CD4-positive, alpha-beta T cell treated with Interleukin-2 at 100 ng/mL for 4 hours (primary cell): ENCODE measurements at places on chromosomes 7 and 10.

DNA sequence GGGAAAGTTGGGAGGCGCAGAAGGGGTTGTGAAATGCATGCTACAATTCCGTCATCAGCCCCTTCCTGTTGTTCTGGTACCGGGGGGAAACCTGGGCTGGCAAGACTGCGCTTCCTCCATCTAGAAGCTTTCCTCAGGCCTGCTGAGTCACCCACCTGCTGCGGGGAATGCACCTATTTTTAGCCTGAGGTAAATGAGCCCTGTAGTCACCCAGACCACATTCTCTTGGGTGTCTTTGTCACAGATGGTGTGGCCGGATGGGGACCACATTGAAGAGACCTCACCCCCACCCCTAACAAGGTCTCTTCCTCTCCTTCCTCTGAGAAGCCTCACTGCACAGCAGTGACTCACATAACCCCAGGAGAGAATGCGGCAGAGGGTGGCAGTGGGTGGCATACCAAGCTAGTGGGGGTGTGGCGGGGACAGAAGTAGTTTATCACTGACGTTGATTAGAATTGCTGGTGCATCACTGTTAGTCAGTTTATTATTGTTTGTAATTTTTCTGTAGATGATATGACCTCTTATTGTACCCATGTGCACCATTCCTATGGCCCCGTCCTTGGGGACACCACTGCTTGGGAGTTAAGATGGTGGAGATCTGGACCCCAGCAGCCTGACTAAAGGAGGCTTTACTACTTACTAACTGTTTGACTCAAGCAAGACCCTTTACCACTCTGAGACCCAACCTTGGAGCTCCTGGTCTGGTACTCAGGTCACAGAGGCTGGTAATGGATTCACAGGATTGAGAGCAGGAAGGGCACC lies 83.0 kb upstream of the DUSP5 start:
- peak; percentile 96 for DNase-seq

DNA sequence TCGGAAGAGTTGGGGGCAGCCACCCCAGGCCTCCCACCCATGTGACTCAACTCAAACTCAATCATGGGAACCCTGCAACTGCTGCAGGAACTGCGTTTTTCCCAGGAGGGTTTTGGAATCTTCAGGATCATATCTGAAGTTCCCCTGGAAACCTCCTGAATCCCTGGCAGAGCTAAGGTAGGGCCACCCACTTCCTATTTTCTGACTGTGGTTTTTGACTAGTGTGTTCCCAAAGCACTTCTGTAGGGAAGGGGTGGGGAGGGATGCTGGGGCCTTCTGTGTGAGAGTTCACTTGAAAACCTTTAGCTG lies 127.6 kb upstream of the UNC5B start:
- no peak for DNase-seq

DNA sequence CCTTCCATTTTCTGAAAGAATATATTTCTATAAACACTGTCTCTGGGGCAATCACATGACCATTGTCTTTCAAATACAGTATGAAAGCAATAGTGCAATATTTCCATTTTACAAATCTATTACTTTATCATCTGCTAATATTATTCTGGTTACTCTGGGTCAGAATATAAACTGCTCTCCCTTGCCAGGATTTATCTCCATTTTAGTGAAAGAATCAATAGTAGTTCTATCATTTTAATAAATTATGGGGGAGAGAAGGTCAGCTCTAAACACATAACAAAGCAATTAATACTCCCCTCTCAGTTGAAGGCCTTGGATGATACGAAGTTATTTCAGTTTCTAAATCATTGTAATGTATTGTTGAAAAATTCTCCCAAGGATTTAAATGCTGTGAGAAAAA lies 608.3 kb downstream of the MAGI2 start:
- no peak for DNase-seq

DNA sequence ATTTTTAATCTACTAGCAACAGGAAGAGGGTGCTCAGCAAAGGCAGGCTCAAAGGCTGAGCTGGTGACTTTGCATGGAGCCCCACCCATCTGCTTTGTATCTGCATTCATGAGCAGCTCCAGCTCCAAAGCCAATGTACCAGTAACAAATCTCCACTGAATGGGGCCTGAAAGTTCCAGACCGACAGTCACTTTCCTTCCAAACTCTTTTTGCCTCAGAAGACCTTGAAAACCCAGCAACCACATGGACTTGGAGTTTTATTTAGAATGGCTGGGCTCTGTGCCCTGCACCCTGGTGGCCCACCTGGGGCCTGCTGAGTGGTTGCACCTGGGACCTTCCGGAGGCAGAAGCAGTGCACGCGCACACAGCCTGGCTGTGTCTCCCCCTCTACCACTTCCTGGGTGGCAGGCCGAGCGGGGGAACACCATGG lies 195.0 kb upstream of the PLXNA4 start:
- peak; percentile 28 for DNase-seq

DNA sequence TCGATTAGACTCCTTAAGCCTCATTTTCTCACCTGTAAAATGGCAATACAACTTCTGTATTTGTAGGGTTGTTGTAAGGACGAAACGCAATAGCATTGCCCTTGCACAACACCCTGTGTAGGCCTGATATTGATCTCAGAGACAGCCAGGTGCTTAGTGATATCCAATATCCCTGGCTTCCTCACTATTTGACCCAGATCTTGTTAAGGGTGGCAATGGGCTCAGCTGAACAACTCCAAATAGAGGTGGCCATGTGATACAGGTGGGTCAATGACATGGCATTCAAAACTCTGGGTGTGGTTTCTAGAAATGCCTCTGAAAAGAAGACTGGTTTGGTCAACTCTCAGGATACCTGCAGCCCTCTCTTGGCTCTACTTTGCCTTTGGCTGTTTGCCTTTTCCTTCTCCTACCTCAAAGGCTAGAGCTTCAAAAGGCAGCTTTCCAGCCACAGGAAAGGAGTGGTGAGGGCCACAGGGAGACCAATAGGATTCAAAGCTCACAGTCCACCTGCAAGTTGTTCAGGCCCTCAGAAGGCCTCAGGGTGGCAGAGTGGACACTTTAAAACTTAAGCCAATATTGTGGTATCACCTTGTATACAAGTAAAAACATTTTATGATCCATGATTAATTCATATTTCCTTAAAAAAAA lies 14.9 kb upstream of the GATAD1 start:
- no peak for DNase-seq

DNA sequence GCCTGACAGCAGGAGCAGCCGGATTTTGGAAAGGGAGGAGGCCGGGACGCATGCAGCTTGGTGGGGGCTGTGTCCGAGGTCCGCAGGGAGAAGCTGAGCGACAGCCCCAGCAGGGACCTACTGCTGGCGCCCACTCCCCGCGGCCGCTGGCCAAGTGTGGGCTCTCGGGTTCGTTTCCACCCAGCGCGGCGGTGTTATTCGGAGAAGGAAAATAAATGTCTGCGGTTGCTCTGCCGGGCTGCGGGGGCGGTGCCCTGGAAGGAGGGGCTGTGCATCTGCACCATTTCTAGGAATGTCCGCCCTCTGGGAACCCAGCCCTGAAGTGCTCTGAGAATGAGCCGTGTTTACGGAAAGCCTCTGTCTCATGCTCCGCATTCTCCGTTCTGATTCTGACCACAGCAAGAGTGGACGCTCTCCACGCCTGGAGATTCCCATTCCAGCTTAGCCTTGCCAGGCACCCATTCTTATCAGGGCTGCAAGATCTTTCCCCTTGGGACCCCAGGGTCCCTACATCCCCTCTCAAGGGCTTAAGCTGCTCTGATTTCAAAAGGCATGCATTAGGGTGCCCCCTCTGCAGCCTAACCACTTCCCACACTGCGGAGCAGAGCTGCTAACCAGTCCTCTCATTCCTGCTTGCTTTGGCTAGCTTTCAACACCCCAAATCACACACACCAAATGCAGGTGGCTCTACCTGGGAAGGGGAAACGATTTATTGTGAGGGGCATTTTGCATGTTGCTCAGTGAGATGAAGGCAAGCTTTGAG lies 256.6 kb upstream of the GLI3 start:
- no peak for DNase-seq

- DNase-seq = peak; percentile 36
These were observed at the start of gene FGFBP3 for GRCh38 chr10:91909117-91909677. Gene FGFBP3, minus strand, starts transcription at chr10:91909486. Its CDS starts 517 bp downstream, at chr10:91908969.

- no peak for DNase-seq
These were observed 64.1 kb downstream of the CTTNBP2 start for GRCh38 chr7:117808910-117809705.

DNA sequence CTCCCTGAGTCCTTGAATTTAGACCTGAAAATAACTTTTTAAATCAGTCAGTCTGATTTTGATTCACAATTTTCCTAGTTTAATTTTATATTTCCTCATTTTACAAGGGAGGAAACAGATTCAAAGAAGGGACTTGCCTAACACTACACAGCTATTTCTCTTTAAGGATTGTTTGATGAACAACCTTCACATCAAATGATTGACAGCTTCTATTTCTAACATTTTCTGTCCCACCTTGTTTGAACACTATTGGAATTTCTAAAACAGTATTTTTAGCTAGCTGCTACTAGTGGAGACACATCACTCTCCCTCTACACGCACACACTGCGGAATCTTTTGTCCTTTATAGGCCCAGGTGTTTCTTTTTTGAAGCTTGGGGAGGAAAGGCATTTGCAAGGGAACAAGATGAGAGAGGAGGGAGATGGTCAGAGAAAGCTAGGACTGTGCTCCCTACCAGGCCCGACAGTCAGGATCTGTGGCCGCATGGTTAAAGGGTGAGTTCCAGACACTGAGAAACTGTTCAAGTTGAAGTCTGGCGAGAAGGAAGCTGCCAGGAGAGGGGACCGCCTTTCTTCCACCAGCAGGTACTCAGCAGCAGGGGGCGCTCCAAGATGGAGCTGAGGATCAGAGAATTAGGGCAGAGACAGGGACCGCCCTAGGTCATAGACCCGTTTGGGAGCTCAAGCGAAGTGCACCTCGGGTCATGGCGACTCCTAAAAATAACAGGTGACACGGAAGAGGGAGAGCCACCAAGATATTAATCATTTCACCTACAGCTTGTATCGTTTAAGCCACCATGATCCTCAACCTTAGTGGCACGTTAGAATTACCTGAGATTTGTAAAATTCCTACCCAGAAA lies 49.7 kb downstream of the DNAJC12 start:
- peak; percentile 78 for DNase-seq

DNA sequence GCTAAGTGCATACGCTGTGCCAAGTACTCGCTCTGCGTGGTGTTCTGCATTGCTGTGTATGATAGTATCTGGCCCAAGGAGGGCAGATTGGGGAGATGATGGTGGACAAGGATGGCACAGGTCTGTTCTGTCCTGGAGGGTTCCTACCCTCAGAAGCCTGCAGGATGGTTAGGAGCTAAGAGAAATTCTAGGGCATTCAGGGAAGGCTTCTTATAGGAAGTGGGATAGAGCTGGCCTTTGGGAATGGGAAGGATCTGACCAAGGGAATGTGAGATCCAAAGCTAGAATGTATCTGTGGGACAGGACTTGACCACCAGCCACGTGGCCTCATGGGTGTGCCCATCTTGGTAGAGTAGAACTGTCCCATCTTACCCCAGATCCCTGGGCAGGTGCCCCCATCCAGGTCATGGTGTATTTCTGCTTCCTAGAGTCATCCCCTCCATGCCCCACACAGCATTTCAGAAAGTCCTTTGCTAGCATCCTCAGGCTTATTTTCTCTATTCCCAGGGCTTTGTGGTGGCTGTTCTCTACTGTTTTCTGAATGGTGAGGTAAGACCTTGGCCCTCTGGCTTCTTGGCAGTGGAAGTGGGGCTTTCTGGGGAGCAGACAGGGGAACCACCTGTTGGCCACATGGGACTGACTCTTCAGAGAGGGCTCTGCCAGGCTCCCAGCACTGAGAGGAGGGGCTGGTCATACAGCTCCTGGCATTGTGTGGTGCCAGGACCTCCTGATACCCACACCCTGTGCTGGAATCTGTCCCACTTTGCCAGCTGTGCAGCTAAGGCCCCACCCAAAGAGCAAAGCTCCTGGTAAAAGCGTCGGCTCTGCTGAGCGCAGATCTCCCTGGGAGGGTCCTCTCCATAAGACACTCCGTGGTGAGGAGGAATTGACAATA lies 52.5 kb downstream of the ADCYAP1R1 start:
- no peak for DNase-seq

DNA sequence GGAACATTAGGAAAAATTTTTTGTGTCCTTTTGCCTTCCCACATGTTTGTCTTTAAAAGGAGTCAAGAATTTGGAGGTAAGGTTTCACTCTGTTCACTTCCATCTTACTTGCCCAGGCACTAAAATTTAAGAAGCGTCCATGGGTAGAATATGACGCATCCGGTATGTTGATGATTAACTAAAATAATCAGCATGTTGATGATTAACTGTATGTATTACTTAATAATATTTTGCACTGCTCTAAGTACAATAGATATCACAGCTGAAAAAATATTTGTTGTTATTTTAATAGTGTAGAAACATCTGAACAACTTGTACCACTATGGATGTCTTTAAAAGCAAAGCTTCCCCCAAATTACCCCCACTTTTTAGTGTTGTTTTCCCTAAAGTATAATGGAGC lies 11.5 kb downstream of the ANKRD22 start:
- DNase-seq = no peak

DNA sequence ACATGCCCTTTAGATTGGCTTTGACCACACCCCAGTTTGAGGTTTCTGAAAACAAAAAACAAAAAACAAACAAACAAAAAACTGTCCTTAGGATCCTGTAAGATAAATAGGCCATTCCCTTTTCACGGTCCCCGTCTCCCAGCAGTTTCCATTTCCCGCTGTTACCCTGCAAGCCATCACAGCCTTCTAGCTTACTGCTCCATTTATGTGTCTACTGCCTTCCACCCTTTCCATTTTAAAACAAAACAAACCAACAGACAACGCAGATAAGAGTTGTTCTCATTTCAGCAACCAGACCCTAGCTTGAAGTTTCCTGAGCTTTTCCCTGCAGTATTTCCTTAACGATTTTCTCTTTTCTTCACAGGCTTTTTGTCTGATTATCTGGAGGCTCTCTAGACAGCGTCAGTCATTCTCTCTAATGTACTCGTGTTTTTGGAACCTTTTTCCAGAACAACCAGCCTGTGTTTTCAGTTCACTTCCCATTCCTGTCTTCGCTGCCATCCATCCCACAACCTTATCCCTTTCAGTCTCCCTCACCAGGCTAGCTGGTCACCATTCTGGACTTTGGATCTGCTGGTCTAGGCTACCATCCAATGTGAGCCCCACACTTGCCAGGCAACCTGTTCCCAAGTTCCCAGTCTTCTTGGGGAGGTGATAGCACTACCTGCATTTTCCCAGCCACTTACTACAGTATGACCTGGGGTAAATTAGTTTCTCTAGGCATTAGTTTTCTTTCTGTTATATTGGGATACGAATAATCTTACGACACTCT lies 317.3 kb upstream of the FZD1 start:
- no peak for DNase-seq

DNA sequence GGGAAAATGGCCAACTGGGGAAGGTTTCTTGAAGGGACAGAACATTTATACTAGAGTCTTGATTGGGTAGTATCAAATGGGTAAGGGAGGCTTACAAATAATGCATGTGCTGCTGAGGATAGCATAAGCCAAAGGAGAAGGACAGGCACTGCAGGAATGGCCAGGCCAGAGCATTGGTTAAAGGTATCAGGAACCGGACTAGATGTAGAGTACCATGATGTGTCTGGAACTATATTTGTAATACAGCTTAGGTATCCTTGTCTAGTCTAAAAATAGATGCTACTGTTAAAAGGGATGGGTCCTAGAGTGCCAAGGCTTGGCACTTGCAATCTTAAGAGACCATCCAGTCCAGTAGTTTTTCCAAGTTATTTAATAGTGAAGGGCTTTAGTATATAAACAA lies 20.3 kb downstream of the TMEM243 start:
- no peak for DNase-seq
